ENCODE measurements at places on chromosomes 5 and 9.

DNA sequence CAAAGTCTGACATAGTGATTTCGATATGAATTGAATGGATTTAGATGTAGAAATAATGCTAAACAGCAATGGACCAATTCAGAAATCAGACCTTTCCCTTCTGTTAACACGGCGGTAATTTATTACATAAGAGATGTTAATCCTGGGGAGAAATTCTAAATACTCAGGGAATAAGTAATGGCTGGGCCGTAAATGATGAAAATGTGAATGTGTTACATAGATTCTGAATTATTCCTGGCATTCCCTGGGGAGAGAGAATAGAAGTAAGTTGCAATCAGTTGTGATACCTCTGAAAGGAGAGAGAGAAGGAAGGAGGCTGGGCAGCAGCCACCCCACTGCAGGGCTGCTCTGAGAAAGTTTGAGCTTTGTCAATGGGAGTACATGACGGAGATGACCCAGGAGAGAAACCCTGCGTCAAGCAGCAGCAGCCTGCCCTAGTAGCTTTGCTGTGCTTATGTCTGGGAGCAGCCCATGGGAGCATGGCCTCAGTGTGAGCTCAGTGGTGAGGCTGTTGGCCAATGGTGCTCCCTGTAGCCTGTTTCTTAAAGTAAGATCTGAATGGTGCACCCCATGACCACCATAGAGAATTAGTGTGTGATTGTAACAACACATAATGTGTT is 420.1 kb downstream of the MTRR start:
- DNase-seq: no peak

- no peak for DNase-seq
Observed at GRCh38 chr5:72599065-72599433, 91.8 kb upstream of the ZNF366 start.

DNA sequence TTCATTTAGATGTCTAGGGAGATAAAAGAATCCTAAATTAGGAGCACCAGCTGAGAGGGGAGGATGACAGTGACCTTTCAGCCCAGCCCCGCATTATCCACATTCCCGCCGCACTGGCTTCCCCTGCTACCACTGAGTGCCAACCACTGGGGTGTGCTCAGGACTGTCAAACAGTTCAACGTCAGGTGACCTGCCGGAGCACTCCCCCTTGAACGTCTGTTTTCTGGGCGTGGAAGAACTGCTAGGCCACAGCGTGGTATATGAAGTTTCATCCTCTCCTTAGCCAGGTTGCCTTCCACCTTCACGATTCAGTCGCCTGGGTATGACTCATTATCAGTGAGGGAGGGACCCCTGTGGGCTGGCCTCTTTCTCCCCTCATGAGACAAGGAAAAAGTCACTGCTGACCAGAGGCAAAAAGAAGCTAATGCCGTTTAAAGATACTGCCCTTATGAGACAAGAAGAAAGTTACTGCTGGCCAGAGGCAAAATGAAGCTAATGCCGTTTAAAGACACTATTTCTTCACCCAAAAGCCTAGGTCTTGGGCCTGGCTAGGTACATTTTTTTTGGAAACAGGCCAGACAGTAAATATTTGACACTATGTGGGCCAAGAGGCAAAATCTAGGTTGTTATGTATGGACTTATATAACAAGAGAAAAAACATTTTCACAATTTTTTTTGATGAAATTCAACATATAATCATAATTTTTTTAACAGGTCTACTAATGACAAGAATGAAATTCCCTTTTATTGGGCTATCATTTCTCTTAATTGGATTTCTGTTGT is 4.6 kb downstream of the NMRK1 start:
- DNase-seq: no peak

DNA sequence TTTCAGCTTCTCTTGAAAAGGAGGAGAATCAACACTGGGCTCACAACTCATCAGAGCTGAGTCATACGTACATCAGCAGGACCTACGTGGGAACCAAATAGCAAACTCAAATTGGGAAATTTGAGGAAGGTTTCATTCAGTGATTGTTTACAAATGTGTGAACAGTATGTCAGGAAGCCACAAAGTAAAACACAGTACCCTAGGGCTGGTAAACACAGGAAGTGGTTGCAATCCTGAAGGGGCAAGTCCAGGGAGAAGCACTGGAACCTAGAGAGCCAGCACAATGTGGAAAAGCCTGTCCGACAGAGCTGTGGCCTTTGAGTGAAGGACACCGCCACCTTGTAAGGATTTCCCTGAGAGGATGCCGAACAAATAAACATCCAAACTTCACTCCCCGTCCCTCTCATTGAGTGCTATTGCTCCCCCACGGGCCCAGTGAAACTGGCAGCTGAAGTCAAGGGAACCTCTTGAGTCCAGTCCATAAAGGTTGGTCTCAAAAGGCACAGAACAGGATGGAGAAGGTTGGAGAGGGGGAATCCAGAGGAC is 26.7 kb upstream of the RICTOR start:
- no peak for DNase-seq

- no peak for DNase-seq
Observed at GRCh38 chr9:32671333-32671732, 35.9 kb upstream of the TAF1L start.

DNA sequence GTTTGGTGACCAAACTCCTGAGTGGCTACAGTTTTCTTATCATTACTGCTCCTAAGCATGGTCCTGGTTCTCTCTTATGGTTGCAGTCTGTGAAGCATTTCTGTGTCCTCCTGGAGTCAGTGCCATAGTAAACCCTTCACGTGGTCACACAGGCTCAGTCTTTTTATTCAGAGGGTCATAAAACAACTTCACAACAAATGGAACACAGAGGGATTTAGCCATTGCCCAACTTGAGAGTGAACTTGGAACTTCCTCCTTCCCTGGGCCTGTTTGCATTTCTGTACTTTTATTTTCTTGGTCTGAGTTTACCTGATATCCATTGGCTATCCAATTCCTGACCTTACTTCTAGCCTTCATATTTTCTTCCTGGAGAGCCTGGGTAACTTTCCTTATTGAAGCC is 144.9 kb downstream of the CCDC192 start:
- DNase-seq: no peak

GRCh38 chr5:45692481-45692880 is 3.7 kb downstream of the HCN1 start:
- DNase-seq: no peak

GRCh38 chr9:136910901-136911245 is 24.6 kb downstream of the TRAF2 start:
- no peak for DNase-seq

- no peak for DNase-seq
Observed at GRCh38 chr5:112574536-112574935, 155.5 kb upstream of the EPB41L4A start.

DNA sequence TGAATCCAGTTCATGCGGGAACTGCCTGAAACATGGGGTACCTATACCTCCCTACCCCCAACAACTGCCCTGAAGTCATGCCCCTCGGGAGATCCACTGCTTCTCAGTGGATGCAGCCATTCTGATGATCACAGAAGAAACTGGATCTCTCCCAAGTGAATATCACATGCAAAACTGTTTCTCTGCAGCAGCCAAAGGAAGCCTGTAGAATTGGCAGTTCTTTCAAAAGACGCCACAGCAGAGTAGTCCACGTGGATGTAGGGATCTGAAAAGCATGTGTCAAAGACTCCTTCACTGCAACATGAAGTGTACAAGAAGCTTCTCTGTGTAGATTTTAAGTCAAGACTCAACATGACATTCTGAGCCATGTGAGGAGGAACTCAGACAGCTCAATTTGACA is 286.7 kb downstream of the NR3C1 start:
- DNase-seq: no peak

GRCh38 chr9:116039893-116040292 is 113.7 kb upstream of the PAPPA start:
- DNase-seq: no peak

Data from activated CD8-positive, alpha-beta memory T cell treated with anti-CD3 and anti-CD28 coated beads for 1 hour (primary cell).